ENCODE measurements at places on chromosomes 7 and 10.

DNA sequence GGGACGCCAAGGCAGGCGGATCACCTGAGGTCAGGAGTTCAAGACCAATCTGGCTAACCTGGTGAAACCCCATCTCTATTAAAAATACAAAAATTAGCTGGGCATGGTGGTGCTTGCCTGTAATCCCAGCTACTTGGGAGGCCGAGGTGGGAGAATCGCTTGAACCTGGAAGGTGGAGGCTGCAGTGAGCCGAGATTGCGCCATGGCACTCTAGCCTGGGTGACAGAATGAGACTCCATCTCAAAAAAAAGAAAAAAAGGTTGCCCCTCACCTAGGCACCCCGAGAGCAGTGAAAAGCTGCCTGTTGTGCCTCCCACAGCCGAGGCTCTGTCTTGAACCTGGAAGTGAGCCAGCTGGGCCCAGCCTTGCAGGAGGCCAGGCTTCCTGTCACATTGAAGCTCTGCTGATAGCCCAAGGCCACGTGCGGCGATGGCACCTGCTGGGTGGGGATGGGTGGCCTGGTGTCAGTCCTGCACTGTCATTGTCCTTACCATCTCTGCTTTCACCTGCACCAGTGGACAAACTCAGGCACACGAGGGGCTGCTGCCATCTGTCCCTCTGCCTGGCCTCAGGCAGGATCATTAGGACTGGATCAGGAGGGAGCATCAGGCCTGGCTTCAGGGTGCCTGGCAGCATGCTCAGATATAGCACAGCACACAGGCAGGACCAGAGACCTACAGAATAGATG, 37.8 kb downstream of the DNAJB12 start:
- DNase-seq, result no peak

DNA sequence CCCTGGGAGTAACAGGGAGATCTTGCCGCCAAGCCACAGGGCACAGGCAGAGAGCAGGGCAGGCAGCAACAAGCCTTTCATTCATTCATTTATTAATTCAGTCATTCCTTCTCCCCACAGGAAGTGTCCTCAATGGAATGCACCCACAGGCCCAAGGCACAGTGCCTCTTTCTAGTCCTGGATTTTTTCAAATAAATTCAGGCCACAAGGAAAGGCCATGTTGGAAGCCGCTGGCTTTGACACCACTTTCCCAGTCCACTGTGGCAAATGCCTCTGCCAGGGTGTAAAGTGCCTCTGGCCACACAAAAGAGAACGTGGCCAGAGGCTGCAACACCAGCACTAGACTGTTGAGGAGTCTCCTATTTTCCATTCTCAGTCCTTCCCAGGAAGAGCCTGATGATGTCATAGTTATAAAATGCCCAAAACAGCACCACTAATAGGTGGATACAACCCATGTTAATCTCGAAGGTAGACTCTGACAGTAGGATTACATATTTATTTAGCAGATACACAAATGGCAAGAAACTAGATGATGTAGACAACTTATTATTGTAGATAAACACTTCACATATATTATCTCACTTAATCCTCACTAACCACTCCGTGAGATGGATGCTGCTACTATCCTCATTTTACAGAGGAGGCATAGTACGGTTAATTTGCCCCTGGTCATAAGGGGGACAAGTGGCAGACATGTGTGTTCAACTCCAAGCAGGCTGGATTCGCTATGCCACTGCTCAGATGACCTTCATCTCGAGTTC, 5.5 kb downstream of the JAZF1 start:
- no peak for DNase-seq

DNA sequence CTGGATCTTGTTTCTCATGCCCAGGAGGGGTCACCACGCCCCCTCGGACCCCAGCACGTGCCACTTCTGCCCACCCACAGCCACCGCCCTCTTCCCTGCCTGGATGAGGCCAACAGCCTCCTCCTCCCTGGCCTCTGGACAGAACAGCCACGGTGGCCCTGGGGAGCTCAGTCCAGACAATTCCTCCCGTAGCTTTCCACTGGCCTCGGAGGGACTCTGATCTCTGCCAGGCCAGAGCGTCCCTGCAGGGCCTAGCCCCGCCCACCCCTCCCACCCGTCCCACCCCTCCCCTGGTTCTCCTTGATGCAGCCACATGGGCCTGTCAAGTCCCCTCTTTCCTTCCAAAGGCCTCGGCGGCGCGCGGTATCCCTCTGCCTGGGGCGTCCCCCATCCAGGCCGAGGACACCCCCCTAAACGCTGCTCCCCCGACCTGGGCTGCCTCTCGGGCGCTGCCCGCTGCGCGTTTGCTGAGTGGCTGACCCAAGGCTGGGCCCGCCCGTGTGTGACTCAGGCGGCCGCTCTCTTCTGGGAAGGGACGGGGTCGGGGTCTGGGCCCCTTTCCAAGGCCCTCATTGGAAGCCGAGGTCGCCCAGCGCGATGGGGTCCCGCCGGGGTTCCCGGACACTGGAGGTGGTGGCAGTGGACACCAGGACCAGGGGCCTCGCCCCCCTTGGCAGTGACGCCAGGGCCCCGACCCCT, 557 bp downstream of the TMEM120A start:
- no peak for DNase-seq

DNA sequence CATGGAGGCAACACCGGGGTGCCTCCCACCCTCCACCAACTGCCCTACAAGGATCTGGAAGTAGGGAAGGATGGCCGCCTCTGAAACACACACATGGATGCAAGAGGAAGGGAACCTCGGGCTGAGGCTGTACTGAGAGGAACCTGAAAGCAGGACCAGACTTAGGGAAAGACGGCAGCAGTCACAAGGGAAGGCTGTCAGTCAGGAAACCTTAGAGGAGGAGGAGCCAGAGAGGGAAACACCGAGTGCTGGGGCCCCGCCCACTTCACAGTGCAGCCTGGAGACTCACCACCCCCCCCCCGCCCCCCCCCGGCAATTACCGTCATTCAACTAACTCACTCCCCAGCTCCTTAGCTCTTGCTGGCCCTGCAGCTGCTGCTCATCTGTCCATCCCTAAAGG, 2.5 kb downstream of the CYREN start:
- no peak for DNase-seq

DNA sequence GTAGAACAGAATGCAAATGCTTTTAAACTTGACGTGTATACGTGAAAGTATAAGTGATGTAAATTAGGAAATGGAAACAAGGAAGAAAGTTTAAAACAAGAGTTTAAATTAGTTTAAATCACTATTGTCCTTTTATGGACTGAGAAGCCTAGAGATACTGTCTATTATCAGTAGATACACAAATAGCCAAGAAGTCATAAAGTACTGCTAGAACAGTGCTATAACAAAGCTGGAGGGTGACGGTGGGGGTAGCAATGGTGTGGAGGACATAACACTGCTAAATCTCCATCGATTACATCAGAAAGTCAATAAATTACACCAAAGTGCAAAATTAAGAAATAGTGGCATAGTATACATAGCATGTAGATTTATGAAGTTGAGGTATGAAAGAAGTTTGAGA, 50.1 kb upstream of the CAV2 start:
- DNase-seq, result no peak

- no peak for DNase-seq
Observed at GRCh38 chr10:74913377-74913979, 87.1 kb downstream of the KAT6B start.

GRCh38 chr10:100805543-100806355, 60.4 kb downstream of the PAX2 start:
- DNase-seq, result no peak

DNA sequence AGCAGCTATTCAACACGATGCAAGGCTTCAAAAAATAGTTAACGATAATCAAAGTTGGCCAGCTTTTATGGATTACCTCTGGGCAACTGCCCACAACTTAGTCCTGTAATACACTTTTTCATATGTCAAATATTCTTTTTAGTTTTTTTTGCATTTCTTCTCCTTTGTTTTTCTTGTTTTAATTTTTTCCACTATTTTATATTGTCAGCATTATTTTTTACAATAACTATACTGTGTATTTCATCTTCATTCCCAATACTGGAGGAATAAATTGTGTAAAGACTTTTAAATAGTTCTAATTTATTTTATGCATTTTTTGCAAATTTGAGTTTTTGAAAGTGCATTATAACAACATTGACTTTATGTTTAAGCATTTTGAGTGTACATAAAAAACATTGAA, 18.5 kb upstream of the CTAGE4 start:
- DNase-seq, result no peak

DNA sequence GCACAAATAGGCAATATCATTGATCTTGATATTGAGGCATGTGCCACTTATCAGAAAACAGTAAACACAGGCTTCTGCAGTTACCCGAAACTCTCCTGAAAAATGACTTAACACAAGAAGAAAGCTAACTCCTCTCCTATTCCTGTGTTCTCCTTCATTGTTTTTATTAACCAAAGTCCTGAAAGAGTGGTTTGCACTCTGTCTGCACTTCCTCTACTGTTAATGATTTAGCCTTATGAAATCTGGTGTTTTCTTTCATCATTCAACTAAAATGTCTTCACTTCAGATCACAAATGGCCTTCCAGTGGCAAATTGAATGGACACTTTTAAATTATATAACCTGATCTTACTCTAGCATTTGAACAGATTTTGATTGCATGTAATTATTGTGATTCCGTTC, 630.6 kb upstream of the PHF14 start:
- no peak for DNase-seq

GRCh38 chr10:135132-135600, at the start of gene ZMYND11:
ZMYND11 (plus strand) TSS chr10:135455; CDS start chr10:180013, 44,558 bp downstream.
- DNase-seq, result peak; percentile 60

GRCh38 chr10:124522131-124522932, 60.7 kb downstream of the LHPP start:
- no peak for DNase-seq

- no peak for DNase-seq
Observed at GRCh38 chr7:47941136-47941844, 7.0 kb downstream of the PKD1L1 start.

DNA sequence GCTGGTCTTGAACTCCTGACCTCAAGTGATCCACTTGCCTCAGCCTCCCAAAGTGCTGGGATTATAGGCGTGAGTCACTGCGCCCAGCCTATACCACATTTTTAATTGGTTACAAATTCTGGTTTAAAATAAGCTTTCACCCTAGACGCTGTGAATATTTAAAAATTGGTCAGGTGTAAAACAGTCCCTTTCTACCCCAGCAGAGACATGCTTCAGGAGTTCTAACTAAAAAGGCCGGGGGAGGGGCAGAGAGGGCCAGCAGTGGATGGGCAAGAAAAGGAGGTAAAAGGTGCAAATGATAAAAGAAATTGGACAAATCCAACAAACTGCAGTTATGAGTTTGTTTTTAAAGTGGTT, 70.0 kb downstream of the WAPL start:
- DNase-seq, result no peak

GRCh38 chr7:2566890-2567678, 8.3 kb downstream of the IQCE start:
- no peak for DNase-seq

GRCh38 chr10:20492447-20492846, 404.7 kb downstream of the NEBL start:
- no peak for DNase-seq

- no peak for DNase-seq
Observed at GRCh38 chr7:87152897-87153641, 816 bp downstream of the DMTF1 start.

DNA sequence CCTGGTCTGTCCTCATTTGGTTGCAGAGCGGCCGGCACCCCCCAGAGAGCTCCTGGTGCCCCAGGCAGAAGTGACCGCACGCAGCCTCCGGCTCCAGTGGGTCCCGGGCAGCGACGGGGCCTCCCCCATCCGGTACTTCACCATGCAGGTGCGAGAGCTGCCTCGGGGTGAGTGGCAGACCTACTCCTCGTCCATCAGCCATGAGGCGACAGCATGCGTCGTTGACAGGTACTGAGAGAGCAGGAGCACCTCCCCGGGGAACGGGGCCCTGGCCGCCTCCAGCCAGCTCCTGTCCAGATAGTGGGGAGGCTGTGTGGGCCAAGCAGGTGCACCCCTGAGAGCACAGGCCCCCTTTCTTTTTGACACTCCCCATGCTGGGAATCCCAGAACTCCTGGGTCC, 532.9 kb upstream of the FOXK1 start:
- DNase-seq, result no peak

GRCh38 chr10:51023636-51024035, 50.7 kb upstream of the PRKG1 start:
- no peak for DNase-seq

DNA sequence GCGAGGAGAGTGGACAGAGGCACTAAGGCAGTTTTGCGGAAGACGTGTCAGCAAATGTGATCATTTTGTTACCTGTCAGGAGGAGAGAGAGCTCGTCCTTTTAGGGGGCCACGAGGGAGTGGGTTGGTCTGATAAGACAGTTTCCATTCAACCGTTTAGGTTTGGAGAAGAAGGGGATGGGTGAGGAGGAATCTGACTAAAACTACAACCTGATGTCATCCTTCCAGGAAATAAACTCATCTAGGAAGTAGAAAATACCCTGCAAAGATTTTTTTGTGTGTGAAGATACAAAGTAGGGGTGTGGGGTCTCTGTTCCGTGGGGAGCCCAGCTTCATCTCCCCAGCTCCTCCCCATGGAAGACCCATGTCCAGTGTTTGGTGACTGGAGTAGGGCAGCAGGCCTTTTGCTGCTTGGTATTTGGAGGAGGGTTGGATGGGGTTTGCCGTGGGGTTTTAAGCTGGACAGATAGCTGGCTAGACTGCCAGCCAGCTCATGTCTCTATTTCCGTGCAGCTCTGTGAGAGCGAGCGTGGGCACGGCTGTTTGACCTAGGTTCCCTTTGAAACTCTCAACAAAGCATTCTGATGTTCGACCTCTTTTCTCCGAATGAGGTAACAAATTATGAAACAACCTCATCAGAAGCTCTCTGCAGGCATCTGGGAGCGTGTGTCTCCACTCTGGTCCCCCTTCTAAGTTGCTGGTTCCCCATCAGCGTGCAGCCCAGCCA, 136.0 kb upstream of the TCF7L2 start:
- no peak for DNase-seq

DNA sequence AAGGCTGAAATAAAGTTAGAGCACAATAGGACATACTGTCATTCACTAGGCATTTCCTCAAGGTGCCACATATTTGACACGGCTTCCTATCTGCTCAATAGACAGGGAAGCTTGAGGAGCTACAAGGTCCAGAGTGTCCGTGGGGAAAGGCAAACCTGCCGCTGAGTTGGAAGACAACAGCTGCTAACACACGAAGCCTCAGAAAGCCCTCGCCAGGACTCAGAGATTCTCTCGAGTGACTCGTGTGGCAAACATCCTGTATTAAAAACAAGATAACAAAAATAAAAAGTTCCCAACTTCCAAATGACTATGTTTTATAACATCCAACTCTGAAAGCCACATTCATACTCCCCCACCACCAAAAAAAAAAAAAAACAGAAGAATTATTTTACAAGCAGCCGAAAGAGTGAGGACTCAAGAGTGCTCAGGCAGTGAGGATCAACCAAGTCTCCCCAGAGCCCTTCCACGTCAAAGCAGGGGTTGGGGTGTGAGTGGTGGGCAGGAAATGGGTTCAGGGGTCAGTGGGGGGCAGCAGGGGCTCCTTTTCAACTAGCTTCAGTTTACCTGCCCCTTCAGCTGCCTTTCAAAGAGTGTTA, 67.6 kb downstream of the STK17A start:
- DNase-seq, result no peak

- peak; percentile 22 for DNase-seq
Observed at GRCh38 chr7:49001610-49002033, 77.3 kb downstream of the CDC14C start.

- no peak for DNase-seq
Observed at GRCh38 chr7:149729983-149730801, 43.2 kb downstream of the ZNF467 start.

- DNase-seq, result no peak
Observed at GRCh38 chr7:132368246-132368900, 207.9 kb downstream of the PLXNA4 start.

- DNase-seq, result no peak
Observed at GRCh38 chr7:47034180-47034579, 547.7 kb downstream of the TNS3 start.

GRCh38 chr7:155811895-155812761, at the start of gene SHH:
SHH (minus strand) TSS chr7:155812463; CDS start chr7:155812122, 341 bp downstream.
- no peak for DNase-seq

All from renal cortex interstitium (tissue), 15 donors.